ENCODE measurements at places on chromosomes 16 and 17. TPM values are rescaled to one million over a fixed set of nuclear protein-coding genes. Genes with fewer than 3 reads are reported as not detected.

OTOP2 gene
- not detected for total RNA-seq

TEX14 gene
- under 0.01 TPM for total RNA-seq

KRTAP1-5 gene
- not detected for total RNA-seq

- DNase-seq = no peak
These were observed 56.6 kb upstream of the GSE1 start for GRCh38 chr16:85556456-85557082.

GRCh38 chr16:9114112-9114511 is 22.7 kb downstream of the HAPSTR1 start:
- DNase-seq = no peak

Data from esophagus muscularis mucosa (tissue), 4 donors.